ENCODE measurements at places on chromosomes 16 and 17.
A peak's percentile ranks its signal among the peaks of the same experiment; 100 is the strongest.

DNA sequence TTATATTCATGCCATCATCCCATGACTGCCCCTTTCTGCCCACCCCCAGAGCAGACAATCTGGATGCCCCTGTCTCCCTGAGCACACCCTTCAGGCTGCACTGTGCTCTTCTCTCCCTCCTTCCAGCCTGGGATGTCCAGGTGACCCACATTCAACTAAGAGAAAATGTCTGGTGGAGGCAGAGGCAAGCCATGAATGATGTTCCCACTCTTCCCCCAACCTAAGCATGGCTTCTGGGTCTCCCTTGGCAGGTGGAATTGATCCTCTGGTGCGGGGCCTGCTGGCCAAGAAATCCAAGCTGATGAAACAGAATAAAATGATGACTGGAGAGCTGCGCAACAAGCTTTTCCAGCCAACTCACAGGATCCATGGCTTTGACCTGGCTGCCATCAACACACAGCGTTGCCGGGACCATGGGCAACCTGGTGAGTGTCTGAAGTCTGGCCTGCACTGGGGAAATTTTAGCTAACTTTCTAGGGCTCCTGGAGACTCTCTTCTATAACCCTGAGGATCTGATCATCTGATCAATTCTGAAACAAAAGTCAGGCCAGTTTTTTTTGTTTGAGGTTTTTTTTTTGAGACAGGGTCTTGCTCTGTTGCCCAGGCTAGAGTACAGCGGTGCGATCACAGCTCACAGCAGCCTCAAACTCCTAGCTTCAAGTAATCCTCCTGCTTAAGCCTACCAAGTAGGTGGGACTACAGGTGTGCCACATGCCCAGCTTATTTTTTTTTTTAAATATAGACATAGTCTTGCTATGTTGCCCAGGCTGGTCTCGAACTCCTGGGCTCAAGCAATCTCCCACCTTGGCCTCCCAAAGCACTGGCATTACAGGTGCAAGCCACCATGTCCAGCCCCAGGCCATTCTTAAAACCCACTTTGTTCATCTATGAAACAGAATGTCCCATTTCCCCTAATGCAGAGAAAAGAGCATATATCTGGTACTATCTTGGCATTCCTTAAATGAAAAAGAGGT lies 14.5 kb downstream of the MPO start:
- DNase-seq, result no peak

DNA sequence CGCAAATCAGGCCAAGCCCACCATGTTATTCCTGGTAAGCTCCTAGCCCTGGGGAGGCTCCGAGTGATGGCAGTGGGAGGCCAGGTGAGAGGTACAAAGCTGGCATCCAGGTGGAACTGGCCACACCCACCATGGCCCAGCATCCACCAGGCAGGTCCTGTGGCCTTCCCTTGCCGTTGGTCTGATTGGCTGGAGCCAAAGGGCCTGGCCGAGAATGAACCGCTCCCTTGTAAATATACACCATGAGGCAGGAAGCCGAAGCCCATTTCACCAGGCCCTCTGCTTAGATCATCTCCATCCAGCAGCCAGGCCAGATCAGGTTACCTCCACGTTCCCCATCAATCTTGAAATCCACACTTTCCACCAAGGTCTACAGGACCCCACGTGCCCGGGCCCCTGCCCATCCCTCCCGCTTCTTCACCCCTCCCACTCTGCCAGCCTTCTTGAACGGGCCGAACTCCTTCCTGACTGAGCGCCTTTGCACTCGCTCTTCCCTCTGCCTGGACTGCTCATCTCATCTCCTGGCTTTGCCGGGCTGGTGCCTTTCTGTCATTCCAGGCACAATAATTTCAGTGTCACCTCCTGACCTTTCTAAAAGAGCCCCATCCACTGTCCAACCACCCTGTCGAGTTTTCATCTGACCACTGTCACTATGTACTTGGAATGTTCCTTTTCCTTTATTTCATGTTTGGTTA lies 5.8 kb downstream of the SOCS1 start:
- DNase-seq, result peak; percentile 81

DNA sequence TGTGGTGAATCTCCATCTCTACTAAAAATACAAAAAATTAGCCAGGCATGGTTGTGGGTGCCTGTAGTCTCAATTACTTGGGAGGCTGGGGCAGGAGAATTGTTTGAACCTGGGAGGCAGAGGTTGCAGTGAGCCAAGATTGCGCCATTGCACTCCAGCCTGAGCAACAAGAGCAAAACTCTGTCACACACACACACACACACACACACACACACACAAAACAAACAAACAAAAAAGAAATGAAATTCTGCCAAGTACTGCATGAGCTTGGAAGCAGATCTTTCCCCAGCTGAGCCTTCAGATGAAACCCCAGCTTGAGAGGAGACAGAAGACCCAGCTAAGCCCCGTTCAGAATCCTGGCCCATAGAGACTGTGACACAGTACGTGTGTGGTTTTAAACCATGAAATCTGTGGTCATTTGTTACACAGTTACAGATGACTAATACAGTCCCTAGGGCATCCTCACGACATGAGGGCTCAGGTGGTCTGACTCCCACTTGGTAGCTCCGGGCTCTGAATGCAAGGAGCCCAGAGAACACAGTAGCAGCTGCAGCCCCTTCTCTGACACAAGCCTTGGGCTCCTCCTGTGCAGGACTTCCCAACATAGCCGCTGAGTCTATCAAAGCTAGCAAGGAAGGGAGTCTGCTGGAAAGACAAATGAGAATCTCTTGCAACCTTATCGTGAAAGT lies 132.8 kb downstream of the SEC14L1 start:
- no peak for DNase-seq

GRCh38 chr16:57518520-57518919 lies 17.9 kb downstream of the CCDC102A start:
- no peak for DNase-seq

- no peak for DNase-seq
Observed at GRCh38 chr16:4698321-4699045, 5.1 kb downstream of the NUDT16L1 start.

GRCh38 chr16:72493716-72494415 lies 321.9 kb upstream of the PMFBP1 start:
- no peak for DNase-seq

DNA sequence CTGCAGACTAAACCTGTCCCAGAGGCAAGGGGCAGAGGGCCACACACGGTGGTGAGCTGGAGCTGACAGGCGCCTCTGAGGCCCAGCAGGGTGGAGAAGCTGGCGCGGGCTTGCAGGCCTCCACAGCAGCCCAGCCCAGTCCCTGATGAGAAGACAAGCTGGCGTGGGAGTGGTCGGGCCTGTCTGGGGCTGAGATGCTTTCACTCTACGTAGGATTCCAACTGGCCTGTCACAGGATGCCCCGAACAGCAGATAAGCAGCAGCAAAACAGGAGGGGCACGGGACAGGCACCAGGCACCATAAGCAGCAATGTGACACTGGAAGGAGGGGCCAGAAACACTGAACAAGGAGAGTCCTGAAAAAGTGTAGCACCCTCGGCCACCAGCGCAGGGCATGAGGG lies 40.1 kb downstream of the PEMT start:
- no peak for DNase-seq

DNA sequence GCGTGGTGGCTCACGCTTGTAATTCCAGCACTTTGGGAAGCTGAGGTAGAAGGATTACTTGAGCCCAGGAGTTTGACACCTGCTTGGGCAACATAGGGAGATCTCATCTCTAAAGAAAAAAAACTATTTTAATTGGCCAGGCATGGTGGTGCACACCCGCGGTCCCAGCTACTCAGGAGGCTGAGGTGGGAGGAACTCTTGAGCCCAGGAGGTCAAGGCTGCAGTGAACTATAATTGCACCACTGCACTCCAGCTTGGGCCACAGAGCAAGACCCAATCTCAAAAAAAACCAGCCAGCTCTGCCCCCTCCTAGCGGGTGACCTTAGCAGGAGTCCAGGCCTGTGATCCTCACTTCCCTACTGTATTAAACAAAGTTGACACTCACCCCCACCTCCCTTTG lies 5.9 kb upstream of the HS3ST6 start:
- no peak for DNase-seq

Data from NCI-H2171 treated with DMSO at 0.1 percent for 48 hours (cell line).